NCI-H2081 treated with DMSO at 0.1 percent for 48 hours (cell line): ENCODE measurements at places on chromosomes 6 and 20.

DNA sequence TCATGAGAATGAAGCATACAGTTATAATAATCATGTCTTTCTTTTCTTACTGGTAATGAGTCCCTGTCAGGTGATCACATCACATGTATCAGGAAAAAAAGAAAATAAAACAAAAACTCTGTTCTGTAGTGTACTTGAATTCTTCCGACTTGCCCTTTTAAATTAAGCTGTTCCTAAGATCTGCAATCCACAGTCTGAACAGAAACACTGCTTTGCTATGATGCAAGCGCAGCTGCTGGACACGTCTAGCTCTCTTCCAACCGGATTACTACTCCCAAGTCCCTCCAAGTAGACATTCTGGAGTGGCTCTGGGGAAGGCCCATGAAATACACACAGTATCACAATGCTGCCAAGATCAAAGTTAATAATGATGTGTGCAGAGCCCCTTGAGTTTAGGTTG lies 83.7 kb downstream of the FYN start:
- no peak for DNase-seq

DNA sequence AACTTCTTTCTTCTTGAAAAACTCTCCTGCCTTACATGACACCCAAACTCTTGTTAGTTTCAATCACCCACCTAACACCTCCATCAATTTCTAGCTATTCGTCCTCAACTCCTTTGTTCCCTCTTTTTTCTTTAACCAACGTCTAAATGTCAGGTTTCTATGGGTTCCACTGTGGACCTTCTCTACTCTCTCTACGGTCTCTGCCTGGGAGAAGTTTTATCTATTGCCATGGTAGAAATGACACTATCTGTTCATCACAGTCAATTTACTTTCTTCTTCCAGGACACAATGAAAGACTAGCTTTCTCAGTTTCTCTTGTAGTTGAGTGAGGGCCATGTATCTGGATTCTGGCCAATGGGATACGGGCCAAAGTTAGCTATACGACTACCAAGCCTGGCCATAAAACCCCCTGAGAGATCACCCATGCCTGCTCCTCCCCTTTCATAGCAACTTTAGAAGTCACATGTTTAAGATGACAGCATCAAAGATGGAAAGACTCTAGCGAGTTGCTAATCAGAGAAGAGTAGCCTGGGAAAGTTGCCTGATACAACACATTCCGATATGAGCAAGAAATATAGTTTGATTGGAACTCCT lies 17.9 kb downstream of the RNGTT start:
- no peak for DNase-seq

DNA sequence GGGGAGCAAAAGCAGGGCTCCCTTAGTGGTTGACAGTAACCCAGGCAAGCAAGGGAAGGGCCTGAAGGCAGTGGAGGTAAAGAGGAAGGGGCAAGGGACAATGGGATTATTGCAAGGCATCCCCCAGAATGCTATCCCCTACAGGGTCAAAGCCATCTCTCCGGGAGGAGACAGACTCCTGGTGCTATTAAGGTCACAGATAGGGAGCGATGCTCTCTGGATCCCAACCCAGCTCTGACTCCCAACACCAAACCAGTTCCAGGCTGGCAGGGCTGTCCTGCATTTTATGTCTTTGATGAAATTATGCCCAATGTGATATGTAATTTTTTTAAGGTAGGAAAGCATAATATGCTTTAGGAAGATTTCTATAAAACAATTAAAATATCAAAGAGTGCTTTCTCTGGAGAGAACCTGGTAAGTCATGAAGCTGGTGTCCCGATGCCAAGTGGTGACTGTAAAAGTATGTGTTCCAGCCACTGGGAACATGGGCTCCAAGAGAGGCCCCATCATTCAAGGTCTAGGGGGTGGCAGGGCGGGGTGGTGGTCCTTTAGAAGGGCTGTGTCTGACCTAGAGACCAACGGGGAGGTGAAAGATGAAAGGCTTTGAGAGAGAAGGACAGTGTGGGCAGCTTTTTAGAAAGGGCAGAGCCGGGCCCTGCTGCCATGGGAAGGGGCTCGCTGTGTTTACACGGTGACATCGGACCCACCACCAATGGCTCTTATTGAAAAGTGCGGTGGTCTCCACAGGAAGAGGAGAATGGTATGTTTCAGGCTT lies 276.5 kb downstream of the CDC5L start:
- DNase-seq: no peak

DNA sequence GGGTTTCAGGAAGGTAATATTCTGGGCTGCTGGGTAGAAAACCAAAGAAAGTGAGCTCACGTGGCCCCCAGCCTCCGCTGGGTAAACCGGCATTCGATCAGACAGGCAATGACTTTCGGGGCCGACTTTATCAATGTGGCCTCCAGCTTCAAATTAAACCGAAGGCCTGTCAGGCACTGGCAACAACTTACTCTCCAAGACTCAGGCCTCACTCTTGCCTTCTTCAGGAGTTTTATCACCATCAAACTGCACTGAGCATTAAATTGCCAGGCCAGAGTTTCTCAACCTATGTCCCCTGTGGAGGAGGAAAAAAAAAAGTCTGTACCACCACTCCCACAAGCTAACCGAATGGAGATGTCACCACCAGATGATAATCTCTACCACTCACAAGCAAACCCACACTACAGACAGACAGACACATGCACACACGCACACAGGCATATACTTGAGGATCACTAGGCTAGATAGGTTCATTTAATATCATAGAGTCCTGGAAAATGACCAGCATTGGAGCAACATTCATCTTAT lies 1.1 kb upstream of the MBOAT1 start:
- no peak for DNase-seq

DNA sequence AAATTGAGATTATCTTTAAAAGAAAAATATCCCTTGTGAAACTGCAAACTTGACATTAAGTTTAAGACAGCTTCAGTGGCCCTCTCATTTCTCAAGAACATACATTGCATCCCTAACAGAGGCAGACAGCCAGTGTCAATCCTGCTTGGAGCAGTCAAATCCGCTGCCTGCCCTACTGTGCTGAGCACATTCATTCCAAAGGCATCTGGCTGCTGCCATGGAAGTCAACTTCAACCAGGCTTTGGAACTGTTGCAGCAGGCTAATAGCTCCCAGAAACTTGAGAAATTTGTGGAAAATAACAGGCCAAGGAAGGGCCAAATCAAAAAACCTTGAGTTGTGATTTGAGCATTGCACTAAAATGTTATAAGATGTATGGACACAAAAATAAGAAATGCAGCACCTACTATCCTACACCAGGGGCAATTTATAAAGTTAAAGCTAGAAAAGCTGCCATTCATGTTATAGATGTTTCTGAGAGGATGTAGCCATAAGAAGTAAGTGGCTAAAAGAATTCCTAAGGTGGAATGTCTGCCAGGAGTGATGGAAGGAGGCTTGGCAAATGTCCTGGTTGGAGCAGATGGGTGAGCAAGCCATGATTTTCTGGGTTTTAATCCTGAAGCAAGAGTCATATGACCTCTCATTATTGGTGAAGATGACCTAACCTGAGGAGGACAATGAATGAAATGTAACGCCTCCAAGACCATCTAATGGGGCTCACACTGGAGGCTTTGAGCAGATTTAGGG lies 31.4 kb upstream of the HAO1 start:
- no peak for DNase-seq

- DNase-seq: no peak
These were observed 79.8 kb downstream of the VEGFA start for GRCh38 chr6:43849844-43850243.

DNA sequence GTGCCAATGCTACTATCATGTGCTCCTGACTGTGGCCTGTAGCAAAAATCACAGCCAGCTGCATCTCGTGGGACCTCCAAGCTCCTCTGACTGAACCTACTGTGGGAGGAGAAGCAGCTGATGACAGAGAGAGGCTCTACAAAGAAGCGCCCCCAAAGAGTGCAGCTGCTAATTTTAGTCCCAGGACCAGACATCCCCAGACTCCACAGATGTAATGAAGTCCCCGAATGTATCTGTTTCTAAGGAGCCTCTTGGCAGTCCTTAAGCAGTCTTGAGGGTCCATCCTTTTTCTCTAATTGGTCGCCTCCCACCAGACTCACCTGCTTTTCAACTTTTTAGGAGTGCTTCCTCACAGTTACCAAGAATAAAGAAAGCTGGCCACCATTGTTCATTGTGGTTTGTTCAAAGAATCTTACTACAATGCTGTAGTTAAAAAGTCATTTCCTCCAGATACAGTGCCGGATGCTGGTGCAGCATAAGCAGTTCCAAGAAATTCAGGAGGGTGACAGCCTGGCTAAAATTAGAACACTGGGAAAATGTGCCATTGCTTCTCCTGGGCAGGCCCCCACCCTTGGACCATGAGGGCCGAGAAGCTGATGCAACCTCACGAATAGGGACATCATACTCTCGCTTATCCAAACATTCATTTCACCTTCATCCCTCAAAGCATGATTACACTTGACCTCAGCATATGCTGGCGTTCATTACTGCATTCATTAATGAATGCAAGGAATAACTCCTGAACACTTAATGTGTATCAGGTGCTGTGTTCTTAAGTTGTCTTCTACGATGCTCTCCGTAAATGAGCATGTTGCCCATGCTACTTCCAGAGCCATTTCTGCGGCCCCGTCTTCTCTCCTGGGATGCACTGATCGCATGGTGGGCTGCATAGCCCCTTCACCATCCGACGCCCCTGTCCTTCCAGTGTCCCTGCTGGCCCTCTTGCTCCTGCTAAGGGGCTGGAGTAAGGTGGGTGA lies 66.4 kb downstream of the LY86 start:
- DNase-seq: no peak
